GM12891 (cell line): ENCODE measurements at places on chromosomes 2 and 18.

DNA sequence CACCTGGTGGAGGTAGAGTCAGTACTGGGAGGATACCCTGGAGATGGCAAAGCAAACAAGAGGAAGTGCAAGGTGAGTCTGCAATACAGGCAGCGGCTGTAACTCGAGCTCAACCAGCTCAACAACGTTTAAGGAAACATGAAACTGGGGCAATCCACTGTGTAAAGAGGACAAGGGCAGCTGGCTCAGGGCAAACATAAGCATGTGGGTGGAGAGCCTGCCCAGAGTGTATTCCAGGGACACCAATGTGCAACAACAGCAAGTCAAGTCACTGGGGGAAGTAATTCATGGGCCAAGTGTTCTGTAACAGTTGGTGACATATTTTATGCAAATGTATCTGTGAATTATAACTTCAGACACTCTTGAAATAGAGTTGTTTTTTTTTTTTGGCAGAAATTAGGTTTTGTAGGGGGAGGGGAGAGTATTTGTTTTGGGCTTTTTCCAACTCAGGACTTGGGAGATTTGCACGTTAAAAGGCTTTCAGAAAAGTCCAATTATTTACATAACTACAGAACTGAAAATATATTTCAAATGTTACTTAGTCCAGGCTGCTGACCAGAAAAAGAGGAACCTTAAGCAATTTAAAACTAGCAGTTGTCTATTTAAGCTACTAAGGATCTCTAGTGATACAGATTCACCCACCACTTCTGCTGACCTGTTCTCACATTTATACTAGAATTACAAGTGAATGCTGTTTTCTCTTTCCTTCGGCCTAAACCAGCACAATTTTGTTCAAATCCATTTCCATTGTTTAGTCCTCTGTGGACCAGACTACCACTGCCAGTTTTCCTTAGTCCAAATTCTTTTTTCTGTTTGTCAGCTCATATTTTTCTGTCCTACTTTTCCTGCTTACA, 18.6 kb downstream of the NRXN1 start:
- DNase-seq, result no peak

GRCh38 chr18:43751835-43752234, 474.5 kb upstream of the SYT4 start:
- no peak for DNase-seq

DNA sequence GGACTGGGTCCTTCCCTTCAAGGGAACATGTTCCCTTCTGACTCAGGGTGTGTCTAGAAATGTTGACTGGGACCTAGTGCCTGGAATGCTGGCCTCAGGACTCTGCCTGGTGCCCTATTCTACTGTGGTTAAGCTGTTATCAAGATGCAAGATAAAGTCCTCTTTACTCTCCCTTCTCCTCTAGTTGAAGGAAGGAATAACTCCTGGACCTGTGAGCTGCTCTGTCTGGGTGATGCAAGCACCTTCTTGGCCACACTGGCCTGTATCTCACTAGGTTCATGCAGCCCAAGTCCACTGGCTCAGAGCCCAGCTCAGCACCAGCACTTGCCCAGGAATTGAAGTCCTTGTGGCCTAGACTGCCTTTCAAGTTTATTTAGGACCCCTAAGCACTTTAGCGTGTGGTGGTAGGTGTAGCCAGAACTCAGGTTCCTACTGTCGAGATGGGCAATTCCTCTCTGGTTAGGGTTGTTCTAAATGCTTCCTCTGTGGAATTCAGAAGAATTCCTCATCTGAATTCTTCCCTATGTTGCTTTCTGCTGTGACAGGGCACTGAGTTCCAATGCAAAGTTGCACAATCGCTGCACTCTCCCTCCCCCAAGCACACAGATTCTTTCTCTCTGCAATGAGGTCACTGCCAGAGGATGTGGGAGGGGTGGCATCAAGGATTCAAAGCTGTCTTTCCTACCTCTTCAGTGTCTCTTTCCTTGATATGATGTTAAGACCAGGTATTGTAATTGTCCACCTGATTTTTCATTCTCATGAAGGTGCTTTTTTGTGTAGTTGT, 54.7 kb downstream of the VWC2L start:
- no peak for DNase-seq

- no peak for DNase-seq
These were observed 11.0 kb upstream of the SIX3 start for GRCh38 chr2:44930274-44931197.

- no peak for DNase-seq
These were observed 28.0 kb upstream of the LTBP1 start for GRCh38 chr2:32918774-32919173.

GRCh38 chr2:224611938-224612337, 26.8 kb upstream of the CUL3 start:
- no peak for DNase-seq
